ENCODE measurements at places on chromosomes 6 and 20.

DNA sequence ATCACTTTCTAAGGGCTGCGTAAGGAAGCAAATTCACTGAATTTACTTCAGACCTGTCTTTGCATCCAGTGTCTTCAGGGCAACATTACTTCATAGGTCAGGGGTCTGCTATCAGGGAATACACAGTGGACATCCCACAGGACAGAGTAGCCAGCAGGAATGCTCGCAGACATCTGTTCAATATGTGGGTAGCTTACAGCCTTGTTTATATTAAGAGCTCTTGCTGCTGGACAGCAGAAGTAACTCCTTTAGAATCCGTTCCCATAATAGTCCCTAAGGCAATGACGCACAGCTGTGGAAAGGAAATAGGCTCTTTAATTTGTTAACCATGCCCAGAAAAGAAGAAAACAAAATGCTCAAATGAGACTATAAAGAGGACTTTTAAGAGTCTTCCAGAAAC lies 198.7 kb downstream of the MOXD1 start:
- no peak for DNase-seq

DNA sequence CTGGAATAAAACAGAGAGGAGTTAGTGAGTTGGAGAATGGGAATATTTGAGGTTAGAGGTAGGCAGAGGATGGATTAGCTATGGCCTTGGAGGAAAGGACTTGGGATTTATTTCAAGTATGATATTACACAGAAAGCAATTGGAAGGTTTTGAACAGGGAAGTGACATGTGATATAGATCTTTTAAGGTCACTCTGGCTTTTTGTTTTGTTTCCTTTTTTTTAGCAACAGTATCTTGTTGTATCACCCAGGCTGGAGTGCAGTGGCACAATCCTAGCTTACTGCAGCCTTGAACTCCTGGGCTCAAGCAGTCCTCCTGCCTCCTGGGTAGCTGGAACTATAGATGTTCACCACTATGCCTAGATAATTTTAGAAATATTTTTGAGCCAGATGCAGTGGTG lies 190.3 kb downstream of the UTRN start:
- DNase-seq, result no peak

- DNase-seq, result no peak
Observed at GRCh38 chr20:36399969-36400545, 93.9 kb downstream of the DLGAP4 start.

- no peak for DNase-seq
Observed at GRCh38 chr6:102907181-102907580, 1513.7 kb downstream of the GRIK2 start.

- no peak for DNase-seq
Observed at GRCh38 chr6:467671-468082, 76.1 kb downstream of the IRF4 start.

GRCh38 chr6:35037664-35038038 lies 103.5 kb downstream of the TCP11 start:
- DNase-seq, result no peak

DNA sequence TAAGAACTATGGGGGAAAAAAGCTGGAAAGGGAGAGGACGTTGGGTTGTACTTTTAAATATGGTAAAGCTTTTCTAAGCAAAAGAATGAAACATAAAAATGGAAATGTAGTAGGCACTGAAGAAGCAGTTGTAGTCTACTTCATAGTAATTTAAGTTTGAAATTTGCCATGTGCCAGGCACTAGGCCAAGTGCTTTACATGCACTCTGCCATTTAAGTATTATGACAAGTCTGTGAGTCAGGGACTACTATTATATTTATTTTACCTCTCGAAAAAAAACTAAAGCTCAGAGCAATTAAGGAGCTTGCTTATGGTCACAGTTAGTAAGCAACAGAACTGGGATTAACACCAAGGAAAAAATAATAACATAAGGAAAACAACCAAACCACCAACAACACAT lies 257.8 kb downstream of the GMDS start:
- no peak for DNase-seq

DNA sequence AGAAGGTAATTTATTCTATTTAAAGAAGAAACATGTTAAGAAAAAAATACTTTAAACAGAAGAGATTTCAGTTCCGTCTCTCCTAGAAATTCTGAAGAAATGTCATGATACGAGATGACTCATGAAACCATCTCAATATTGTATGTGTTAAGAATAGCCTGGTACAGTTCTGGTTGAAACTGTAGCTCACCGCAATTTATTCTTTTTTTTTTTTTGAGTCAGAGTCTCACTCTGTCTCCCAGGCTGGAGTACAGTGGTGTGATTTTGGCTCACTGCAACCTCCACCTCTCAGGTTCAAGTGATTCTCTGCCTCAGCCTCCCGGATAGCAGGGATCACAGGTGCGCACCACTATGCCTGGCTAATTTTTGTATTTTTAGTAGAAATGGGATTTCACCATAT lies 103.3 kb downstream of the ARHGAP18 start:
- DNase-seq, result no peak

DNA sequence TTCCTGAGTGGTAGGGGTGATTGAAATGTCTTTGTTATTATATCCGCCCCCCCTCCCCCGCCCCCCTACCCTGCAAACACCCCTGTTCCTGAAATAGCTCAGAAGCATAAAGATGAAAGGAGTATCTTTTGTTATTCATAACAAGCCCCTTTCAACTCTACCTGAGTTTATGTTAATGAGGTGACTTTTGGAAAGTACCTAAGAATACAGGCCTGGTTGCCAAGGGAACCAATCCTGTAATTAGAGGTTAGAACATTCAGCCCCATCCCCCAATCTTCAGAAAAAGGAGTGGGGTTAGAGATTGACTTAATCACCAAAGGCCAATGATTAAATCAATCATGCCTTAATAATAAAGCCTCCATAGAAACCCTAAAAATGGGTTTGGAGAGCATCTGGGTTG lies 979.2 kb upstream of the GJE1 start:
- DNase-seq, result no peak

GRCh38 chr6:104683809-104684208 lies 175.9 kb downstream of the HACE1 start:
- DNase-seq, result no peak

GRCh38 chr20:43983904-43984361 lies 69.3 kb downstream of the TOX2 start:
- DNase-seq, result no peak

DNA sequence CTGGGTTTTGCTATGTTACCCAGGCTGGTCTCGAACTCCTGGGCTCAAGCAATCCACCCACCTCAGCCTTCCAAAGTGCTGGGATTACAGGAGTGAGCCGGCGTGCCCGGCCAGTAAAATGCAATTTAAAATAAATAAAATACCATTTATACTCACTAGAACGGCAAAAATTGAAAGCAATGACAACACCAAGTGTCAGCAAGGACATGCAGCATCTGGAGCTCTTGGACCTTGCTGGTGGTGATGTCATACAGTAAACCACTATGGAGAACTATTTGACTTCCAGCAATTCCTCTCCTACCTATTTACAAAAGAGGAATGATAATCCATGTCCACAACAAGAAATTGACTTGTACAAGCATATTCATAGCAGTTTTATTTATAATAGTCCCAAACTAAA lies 105.7 kb upstream of the PHACTR1 start:
- no peak for DNase-seq

DNA sequence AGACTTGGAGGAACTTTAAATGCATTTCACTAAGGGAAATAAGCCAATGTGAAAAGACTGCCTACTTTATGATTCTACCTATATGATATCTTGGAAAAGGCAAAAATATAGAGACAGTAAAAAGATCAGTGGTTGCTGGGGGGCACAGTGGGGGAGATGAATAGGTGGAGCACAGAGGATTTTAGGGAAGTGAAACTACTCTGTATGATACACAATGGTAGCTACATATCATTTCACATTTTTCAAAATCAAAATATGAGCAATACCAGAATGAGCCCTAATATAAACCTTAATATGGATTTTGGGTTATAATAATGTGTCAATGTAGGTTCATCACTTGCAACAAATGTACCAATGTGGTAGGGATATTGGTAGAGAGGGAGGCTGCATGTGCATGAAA lies 161.4 kb upstream of the HTR1E start:
- DNase-seq, result no peak

DNA sequence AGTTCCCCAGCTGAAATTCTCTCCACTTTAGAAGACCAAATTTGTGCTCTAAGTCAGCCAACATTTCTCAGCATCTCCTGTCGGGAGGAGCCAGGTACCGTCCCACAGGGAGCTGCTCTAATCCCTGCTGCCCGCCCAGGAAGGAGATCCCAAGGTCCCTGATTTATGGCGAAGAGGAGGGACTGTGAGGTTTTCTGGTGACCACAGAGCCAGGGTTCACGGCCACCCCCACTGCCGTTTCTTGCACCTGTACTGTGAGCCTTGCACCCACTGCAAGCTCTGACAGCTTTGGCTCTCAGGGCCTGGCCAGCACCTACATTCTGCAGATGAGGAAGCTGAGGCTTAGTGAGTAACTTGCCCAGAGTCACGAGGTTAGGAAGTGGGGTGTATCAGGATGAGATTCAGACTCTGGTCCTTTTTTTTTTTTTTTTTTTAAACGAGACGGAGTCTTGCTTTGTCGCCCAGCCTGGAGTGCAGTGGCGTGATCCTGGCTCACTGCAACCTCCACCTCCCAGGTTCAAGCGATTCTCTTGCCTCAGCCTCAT lies 34.9 kb downstream of the FOXC1 start:
- no peak for DNase-seq

- DNase-seq, result no peak
Observed at GRCh38 chr6:142954844-142955243, 9.9 kb upstream of the HIVEP2 start.

DNA sequence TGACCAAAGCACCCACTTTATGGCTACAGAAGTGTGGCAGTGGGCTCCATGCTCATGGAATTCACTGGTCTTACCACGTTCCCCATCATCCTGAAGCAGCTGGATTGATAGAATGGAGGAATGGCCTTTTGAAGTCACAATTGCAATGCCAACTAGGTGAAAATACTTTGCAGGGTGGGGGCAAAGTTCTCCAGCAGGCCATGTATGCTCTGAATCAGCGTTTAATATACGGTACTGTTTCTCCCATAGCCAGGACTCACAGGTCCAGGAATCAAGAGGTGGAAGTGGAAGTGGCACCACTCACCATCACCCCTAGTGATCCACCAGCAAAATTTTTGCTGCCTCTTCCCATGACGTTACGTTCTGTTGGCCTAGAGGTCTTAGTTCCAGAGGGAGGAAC lies 60.5 kb upstream of the GMDS start:
- DNase-seq, result no peak

All from stimulated activated CD8-positive, alpha-beta memory T cell treated with anti-CD3 and anti-CD28 coated beads, Interleukin-4, amount 100 ng/mL, for 24 hours (primary cell).